ENCODE measurements at places on chromosomes 5 and 9. TPM values are rescaled to one million over a fixed set of nuclear protein-coding genes. Genes with fewer than 3 reads are reported as not detected.
A peak's percentile ranks its signal among the peaks of the same experiment; 100 is the strongest.

Gene TMOD1
- total RNA-seq, result 158 TPM

Gene HNRNPH1
- total RNA-seq, result 209 TPM

Gene DOK3
- 5.1 TPM for total RNA-seq

DNA sequence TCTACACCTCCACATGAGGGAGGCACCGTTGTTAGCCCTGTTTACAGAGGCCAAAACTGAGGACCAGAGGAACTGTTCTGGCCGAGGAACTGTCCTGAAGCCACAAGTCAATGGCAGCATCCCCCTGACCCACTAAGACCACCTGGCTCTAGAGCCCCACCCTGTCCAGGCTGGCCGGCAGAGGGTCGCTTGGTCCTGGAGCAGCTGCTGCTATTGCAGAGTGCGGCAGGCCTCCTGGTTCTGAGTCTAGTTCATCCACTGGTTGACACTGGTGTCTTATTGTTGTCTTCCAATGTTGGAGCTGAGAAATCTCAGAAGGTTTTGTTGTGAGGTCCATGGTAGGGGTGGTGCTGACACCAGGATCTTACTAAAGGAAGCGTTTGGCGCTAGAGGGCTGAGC, 26.6 kb upstream of the ANGPTL2 start:
- no peak overlapping the region for H3K4me3 ChIP-seq
- no peak overlapping the region for H3K27ac ChIP-seq
- no peaks in the 10 kb centered on the region for H3K27me3 ChIP-seq
- peaks cover 12% of the 10 kb centered on the region for H3K4me1 ChIP-seq
- no peaks in the 10 kb centered on the region for H3K36me3 ChIP-seq
- DNase-seq, result no peak

GRCh38 chr5:114948986-114949621, 220.6 kb downstream of the TRIM36 start:
- H3K4me1 ChIP-seq, result no peaks in the 10 kb centered on the region
- H3K36me3 ChIP-seq, result no peaks in the 10 kb centered on the region
- no peak overlapping the region for H3K4me3 ChIP-seq
- no peak overlapping the region for H3K27ac ChIP-seq
- H3K27me3 ChIP-seq, result no peaks in the 10 kb centered on the region

DNA sequence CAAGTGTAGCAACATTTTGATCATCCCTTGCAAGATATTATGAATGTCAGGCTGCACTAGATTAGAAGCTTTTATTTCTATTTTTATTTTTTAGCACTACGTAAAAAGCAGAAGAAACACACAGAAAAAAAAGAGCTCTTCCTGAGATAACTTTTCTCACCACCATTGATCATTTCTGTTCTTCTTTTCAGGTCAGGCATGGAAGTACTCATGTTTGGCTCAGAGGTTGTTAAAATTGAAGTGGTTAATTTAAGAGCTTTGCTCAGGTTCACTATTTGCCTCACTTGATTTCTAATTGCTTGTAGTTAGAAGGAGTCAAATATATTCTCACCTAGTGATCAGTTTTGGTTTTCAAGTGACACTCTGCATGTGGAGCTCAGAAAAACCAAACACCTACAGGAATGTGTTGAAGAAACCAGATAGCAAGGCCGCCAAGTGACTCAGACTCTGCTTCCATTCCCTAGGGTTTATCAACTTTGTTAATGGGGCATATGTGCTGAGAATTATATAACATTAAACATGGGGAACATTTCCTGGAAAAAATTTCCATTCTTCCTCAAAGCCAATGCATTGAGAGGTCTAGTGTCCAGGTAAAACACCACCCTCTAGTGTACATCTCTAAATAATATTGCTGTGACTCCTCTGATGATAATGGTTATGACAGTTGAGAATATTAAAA, 679.8 kb downstream of the CETN3 start:
- H3K4me3 ChIP-seq, result no peak overlapping the region
- H3K27me3 ChIP-seq, result no peaks in the 10 kb centered on the region
- no peak overlapping the region for H3K27ac ChIP-seq
- no peaks in the 10 kb centered on the region for H3K36me3 ChIP-seq
- no peak for DNase-seq

- no peaks in the 10 kb centered on the region for H3K27me3 ChIP-seq
- no peaks in the 10 kb centered on the region for H3K36me3 ChIP-seq
- DNase-seq, result no peak
- no peak overlapping the region for H3K27ac ChIP-seq
Observed at GRCh38 chr9:127192744-127193143, 70.3 kb upstream of the ANGPTL2 start.

- peak overlapping the region; percentile 90 for H3K4me3 ChIP-seq
- DNase-seq, result no peak
- H3K4me1 ChIP-seq, result peaks cover 21% of the 10 kb centered on the region
- H3K36me3 ChIP-seq, result no peaks in the 10 kb centered on the region
- no peaks in the 10 kb centered on the region for H3K27me3 ChIP-seq
- peak overlapping the region; percentile 84 for H3K27ac ChIP-seq
Observed at GRCh38 chr5:97182571-97183099, 412 bp downstream of the RIOK2 start.

GRCh38 chr9:135583688-135584011, 22.1 kb downstream of the PAEP start:
- no peaks in the 10 kb centered on the region for H3K4me1 ChIP-seq
- DNase-seq, result no peak
- H3K36me3 ChIP-seq, result no peaks in the 10 kb centered on the region
- H3K4me3 ChIP-seq, result no peak overlapping the region

DNA sequence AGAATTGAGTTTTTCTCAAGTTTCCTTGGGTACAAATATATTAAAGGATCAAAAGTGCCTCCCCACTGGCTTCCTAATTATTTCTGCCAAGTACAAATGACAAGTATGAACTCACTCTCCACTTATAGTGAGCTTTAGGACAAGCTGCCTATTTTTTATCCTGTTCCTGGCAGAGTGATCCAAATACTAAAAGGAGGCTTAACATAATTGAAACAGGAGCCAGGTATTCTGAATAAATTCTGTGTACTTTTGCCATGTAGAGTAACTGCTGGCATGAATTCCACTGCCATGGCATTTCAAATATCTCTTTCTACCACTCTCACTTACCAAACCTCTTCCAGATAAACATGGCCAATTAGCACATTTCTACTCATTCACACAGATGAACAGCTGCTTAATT, 171.1 kb downstream of the EPB41L4A start:
- H3K4me3 ChIP-seq, result no peak overlapping the region
- H3K36me3 ChIP-seq, result no peaks in the 10 kb centered on the region
- no peak overlapping the region for H3K27ac ChIP-seq
- no peak for DNase-seq

GRCh38 chr5:41815663-41816229, 54.5 kb downstream of the OXCT1 start:
- H3K27ac ChIP-seq, result no peak overlapping the region
- H3K4me1 ChIP-seq, result no peaks in the 10 kb centered on the region
- H3K36me3 ChIP-seq, result no peaks in the 10 kb centered on the region

GRCh38 chr9:30711591-30711990, 1672.9 kb upstream of the ACO1 start:
- no peaks in the 10 kb centered on the region for H3K27me3 ChIP-seq
- DNase-seq, result no peak
- H3K4me3 ChIP-seq, result no peak overlapping the region
- H3K36me3 ChIP-seq, result no peaks in the 10 kb centered on the region

DNA sequence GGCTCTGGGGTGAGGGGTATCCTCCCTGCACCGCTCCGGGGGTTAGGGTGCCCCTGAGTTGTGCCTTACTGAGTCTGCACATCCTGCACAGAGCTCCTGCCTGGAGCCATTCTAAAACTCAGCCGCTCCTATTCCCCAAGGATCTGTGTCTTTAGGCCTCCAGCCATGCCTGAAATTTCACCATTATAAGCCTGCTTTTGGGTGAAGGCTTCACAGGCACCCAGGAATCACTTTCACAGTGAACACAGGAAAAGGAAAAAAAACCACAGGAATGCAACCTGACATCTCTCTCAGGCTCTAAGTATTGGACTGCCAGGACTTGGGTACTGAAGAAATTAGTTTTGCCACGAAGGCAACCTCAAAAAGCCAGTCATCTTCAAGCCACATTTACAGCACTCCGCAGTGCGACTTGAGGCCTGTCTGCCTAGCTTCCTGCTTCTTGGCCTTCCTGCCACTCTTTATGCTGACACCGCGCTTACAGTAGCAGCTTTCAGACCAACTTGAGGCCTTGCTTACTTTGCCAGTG, 30.9 kb downstream of the GALNT10 start:
- no peak overlapping the region for H3K27ac ChIP-seq
- H3K4me3 ChIP-seq, result no peak overlapping the region
- H3K4me1 ChIP-seq, result no peaks in the 10 kb centered on the region
- no peaks in the 10 kb centered on the region for H3K27me3 ChIP-seq
- no peaks in the 10 kb centered on the region for H3K36me3 ChIP-seq
- DNase-seq, result no peak

- H3K4me3 ChIP-seq, result peak overlapping the region; percentile 64
- H3K27me3 ChIP-seq, result no peaks in the 10 kb centered on the region
- peak; percentile 68 for DNase-seq
- peaks cover 27% of the 10 kb centered on the region for H3K4me1 ChIP-seq
- H3K27ac ChIP-seq, result peak overlapping the region; percentile 85
- H3K36me3 ChIP-seq, result no peaks in the 10 kb centered on the region
Observed at GRCh38 chr9:129027685-129028191, 393 bp downstream of the SH3GLB2 start.

DNA sequence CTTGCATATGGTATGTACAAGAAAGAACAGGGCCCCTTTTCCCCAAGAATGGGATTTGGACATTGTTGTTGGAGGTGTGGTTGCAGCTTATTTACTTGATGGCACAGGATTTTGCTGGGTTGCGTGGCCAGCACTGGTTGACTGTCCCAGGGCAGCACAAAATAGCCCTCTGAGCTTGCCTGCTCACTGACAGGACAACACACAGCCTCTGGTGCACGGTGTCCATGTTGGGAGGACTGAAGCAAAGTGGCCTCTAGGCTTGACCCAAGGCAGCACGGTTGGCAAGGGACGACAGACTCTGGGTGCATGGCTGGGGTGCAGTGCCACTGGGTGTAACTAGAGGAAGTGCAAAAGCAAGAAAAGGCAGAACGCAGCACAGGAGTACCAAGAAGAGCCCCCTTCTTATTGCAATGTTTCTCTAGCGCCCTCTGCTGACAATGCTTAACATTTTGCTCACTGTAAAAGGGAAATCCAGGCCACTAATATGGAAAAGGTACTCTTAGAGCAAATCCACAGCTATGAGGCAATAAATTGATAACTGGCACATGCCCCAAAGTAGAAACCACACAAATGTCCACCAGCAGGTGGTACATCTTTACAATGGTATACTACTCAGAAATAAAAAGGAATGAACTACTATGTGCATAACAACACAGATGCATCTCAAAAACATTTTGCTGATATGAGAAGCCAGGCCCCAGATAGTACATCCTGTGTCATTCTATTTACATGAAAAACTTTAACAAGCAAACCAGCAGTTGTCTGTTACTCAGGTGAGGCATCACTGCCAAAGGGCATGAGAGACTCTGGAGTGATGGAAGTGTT, 47.4 kb upstream of the BARX1 start:
- no peaks in the 10 kb centered on the region for H3K27me3 ChIP-seq
- H3K36me3 ChIP-seq, result no peaks in the 10 kb centered on the region
- H3K4me3 ChIP-seq, result no peak overlapping the region
- DNase-seq, result no peak
- no peaks in the 10 kb centered on the region for H3K4me1 ChIP-seq

- no peak overlapping the region for H3K4me3 ChIP-seq
- no peaks in the 10 kb centered on the region for H3K36me3 ChIP-seq
- no peak overlapping the region for H3K27ac ChIP-seq
- no peaks in the 10 kb centered on the region for H3K27me3 ChIP-seq
- no peaks in the 10 kb centered on the region for H3K4me1 ChIP-seq
- no peak for DNase-seq
Observed at GRCh38 chr9:81289622-81290021, 399.7 kb downstream of the TLE1 start.

DNA sequence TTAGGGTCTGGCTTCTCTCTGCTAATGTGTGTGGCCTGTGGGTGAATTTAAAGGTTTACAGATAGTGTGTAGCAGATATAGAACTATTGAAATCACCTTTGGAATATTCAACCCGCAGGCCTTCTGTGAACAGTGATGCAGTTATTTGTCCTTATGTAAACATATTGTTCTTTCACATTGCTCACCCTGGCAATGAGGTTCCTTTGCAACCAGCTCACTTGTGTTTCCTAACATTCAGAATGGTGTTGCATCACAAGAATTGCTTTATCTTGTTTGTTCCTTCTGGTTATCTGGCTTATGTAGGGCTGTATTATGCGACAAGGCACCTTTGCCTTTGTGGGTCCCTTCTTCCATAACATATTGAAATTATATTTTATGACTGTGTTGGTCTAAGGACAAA, 370.3 kb downstream of the NNT start:
- no peaks in the 10 kb centered on the region for H3K4me1 ChIP-seq
- no peak for DNase-seq

DNA sequence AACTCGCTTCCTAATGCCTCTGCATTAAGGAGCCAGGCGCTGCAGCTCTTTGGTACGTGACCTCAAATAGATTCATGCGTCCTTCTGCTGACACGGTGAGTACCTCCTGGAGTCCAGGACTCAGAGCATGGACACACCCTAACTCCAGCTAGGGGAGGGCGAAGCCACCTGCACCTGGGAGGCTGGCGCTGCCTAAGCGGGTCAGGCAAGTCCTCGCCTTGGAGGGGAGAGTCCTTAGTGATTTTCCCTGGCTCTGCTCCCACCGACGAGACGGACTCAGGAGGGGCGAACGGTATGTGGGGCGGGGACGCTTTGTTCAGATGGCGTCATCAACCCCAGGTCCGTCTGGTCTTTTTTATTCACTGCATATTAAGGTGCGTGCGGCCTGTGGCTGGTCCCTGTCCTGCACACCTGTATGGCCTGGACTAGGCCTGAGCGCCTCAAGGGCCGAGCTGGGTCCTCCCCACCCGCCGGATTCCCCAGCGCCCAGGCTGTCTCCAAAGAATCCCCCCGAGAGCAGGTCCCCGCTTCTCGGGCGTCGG, 50.3 kb downstream of the NSUN2 start:
- peak overlapping the region; percentile 47 for H3K4me3 ChIP-seq
- peaks cover 4% of the 10 kb centered on the region for H3K4me1 ChIP-seq
- no peak for DNase-seq
- H3K27ac ChIP-seq, result no peak overlapping the region

GRCh38 chr5:174323878-174324281, 278.4 kb downstream of the NSG2 start:
- H3K4me3 ChIP-seq, result no peak overlapping the region
- no peak for DNase-seq
- H3K27me3 ChIP-seq, result peaks cover 22% of the 10 kb centered on the region
- no peak overlapping the region for H3K27ac ChIP-seq

DNA sequence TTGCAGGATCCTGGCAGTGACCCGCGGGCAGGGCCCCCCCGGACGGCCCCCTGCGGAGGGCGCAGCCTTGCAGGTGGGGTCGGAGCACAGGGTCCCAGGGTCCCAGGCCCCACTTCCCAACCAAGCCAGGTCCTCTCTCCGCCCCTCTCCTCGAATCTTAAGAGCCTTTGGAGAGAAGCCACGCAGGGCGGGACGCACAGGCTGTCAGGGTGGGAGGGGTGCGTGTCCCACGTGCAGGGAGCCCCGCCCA, 18.4 kb upstream of the EGFL7 start:
- no peaks in the 10 kb centered on the region for H3K36me3 ChIP-seq
- peak overlapping the region; percentile 81 for H3K27ac ChIP-seq
- H3K4me1 ChIP-seq, result peaks cover 9% of the 10 kb centered on the region
- DNase-seq, result peak; percentile 74
- H3K4me3 ChIP-seq, result peak overlapping the region; percentile 44
